ENCODE measurements at places on chromosomes 5 and 9.

- DNase-seq: no peak
Observed at GRCh38 chr5:127280491-127281220, 9.9 kb upstream of the MEGF10 start.

- DNase-seq: no peak
Observed at GRCh38 chr9:90092508-90092907, 487.7 kb downstream of the GADD45G start.

GRCh38 chr9:18543406-18544192 is 69.6 kb downstream of the ADAMTSL1 start:
- DNase-seq: peak; percentile 67

GRCh38 chr5:166341740-166342337 is 1949.6 kb upstream of the WWC1 start:
- no peak for DNase-seq

- DNase-seq: no peak
Observed at GRCh38 chr9:81313877-81314276, 375.5 kb downstream of the TLE1 start.

GRCh38 chr5:119789406-119790117 is 160.2 kb downstream of the FAM170A start:
- DNase-seq: no peak

GRCh38 chr5:139167533-139167932 is 30.6 kb downstream of the SIL1 start:
- DNase-seq: no peak

DNA sequence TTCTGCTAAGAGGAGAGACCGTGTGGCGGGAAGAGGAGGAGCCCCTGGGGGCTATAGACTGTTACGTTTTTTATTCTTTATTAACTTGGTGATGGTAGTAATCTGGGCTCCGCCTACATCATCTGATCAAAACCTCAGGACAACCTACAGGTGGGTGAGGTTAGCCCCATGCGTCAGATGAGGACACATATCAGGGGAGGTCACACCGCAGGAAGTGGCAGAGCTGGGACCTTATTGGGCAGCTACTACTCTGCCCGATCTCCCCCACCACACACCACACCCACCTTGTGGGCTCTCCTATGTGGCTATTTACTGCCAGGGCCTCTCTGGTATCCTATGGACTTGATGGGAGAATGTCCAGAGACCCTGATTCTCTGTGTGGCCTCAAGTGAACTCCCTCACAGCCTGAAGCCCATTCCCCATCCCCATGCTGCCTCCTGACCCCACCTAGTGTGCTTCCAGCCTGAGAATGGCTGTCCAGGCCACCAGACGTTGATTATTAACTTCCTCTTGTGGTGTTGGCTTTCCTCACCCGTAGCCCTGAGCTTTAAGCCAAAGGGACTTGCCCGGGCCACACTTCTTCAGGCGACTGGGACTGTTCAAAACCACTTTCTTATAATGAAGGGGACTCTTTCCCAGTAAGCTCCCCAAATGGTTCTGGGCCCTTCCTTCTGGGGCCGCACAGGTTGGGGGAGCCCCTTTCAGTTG is 8.2 kb downstream of the UNC5A start:
- DNase-seq: no peak

DNA sequence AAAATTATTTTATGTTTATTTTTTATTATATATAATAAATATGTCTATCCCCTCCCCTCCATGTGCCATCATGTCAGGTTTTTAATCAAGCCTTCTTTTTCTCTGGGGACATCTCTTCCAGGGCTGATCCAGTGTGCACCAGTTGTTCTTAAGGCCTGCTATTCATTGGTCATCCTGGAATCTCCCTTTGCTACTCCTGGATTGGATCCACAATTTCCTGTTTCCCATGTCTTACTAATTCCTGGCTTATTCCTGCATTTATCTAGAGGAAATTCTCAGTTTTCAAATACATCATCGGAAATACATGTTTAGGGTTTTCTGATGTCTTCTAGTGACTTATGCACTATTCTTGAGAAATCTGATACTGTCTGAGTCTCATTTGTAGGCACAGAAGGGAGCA is 56.8 kb downstream of the ANGPTL2 start:
- no peak for DNase-seq

- DNase-seq: no peak
Observed at GRCh38 chr9:15160673-15161072, 146.3 kb downstream of the TTC39B start.

DNA sequence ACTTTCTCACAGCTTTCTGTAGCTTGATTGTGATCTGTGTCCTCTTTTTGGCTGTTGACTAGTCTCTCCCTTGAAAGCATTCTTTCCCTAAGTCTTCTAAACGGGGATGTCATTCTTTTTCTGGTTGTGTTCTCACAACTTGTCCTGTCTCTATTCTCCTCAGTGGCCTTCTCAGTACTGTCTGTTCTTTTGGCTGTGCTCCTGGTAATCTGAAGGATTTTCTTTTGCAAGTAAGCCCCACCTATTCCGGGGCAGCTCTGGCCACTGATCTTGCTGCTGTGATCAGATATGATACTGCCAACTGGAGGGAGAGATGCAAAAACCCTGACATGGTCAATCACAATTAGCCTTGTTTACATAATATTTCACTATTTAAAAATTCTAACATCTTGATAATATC is 172.2 kb downstream of the CDC42SE2 start:
- no peak for DNase-seq

DNA sequence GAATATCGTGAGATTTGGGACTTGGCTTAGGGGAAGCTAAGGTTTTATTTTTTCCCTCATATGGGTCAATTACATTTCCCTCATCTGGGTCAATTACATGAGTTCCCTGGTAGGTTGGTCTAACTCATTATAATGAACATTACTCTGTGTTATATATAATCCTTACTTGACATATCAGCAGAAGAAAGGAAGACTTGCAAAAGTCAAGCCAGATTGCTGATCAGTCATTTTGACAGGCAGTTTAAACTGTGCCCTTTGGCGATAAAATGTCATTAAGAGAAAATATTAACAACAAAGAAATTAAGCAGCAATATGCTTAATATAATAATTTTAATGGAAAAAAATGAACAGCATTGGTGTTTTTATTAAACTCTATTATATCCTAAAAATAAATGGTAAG is 23.1 kb upstream of the TRPM3 start:
- DNase-seq: no peak

GRCh38 chr5:123089914-123090660 is 1.0 kb downstream of the PRDM6 start:
- DNase-seq: no peak

GRCh38 chr5:126793097-126793496 is 16.2 kb downstream of the LMNB1 start:
- DNase-seq: no peak

DNA sequence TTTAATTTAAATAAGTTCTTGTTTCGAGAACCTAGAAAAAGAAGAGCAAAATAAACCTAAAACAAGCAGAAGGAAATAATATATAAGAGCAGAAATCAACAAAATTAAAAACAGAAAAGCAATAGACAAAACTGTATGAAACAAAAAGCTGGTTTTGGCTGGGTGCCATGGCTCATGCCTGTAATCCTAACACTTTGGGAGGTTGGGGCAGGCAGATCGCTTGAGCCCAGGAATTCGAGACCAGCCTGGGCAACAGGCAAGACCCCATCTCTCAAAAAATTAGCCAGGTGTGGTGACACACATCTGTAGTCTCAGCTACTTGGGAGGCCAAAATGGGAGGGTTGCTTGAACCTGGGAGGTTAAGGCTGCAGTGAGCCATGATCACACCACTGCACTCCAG is 59.2 kb upstream of the OTP start:
- DNase-seq: no peak

- no peak for DNase-seq
Observed at GRCh38 chr9:100739666-100740065, 161.8 kb downstream of the CAVIN4 start.

DNA sequence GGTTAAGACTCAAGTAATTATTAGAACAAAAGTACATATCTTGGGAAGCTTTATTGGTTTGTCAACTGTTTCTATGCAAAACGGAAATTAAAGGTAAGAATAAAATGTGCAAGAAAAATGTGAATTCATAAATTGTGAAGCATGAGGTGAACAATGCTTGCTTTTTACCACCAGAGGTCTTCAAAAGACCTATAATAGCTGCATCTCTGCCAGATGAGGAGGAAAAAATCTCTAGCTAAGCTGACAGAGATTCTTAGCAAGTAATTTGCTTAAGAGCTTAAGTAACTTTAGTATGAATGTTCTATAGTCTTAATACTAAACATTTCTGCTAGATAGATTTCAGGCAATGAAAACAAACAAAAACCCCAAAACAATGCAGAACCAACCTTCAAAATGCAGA is 54.1 kb downstream of the MRPS30 start:
- DNase-seq: no peak

DNA sequence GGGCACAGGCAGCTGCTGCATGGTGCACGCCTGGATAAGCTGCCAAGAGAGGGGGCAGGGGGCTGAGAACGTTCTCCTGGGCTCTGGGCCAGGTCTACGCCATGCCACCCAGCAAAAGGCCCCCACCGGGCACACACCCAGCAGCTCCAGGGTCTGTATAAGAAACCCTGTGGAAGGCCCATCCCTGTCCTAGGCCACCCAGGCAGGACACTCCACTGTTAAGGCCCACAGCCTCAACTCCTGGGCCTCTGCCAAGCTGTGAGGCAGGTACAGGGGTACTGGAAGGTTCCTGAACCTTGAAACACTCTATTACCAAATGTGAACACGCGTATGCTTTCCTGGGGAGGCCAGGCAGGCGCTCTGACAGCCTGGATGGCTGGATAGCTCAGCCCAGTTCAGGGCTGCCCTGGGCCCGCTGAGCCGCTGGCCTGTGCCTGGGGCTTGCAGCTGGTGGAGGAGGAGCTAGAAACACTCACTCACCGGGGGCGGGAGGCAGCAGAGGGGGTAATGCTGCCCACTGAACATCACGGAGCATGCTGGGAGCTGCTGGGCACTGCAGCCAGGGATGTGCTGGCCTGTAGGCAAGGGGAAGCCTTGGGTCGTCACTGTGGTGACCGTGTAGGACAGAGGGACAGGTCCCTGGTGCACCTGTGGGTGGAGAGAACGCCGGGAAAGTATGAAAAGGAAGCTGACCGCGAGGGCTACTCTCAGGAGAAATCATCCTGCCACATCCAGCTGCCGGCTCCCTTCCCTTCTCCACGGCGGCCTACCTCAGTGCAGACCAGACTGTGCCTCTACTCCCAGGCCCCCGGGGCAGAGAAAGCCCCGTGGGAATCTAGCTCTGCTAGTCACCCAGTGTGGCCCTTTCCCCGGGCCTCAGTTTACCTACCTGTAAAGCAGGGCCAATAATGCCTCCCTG is 6.0 kb downstream of the RNF44 start:
- no peak for DNase-seq

DNA sequence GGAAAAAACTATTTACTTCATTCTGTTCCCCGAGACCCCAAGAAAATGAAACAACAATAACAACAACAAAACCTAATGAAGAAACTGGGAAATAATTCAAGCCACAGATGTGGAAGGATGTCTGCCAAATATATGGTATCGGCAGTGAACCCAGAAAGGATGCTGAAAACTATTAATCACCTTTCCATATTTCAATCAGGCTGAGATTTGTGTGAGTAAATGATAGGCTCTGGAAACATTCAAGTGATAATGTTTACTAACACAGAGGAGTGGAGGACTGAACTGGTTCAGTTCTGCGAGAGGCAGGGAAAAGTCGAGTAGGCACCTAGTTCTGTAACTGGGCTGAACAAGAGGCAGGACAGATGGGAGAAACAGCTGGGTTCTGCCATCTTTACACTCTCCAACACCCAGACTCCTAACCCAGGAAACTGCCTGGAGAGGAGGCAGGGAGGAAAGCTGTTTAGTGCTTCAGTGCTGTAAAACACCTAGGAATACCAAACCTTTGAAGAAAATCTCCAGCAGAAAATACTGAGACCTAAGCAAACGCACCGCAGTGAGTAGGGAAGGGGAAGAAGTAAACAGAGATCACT is 96.8 kb upstream of the GNA14 start:
- no peak for DNase-seq

DNA sequence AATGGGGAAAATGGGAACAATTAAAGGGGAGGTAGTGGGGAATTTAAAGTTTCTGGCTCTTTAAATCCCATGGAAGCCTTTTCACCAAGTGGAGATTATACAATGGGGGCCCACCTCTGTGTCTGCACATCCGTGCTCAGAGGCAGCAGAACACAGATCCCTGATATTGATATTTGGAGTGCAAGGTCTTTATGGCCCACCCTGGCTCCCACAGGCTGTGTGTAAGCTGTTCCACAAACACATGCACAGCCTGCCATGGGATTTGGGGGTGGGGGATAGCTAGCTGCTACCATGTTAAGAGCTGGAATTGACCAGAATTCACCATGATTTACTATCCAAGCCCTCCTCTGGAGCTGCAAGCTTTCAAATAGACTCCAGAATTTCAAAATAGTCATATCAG is 55.9 kb downstream of the RASGEF1C start:
- no peak for DNase-seq

- DNase-seq: no peak
Observed at GRCh38 chr5:10775646-10776045, 14.6 kb upstream of the DAP start.

DNA sequence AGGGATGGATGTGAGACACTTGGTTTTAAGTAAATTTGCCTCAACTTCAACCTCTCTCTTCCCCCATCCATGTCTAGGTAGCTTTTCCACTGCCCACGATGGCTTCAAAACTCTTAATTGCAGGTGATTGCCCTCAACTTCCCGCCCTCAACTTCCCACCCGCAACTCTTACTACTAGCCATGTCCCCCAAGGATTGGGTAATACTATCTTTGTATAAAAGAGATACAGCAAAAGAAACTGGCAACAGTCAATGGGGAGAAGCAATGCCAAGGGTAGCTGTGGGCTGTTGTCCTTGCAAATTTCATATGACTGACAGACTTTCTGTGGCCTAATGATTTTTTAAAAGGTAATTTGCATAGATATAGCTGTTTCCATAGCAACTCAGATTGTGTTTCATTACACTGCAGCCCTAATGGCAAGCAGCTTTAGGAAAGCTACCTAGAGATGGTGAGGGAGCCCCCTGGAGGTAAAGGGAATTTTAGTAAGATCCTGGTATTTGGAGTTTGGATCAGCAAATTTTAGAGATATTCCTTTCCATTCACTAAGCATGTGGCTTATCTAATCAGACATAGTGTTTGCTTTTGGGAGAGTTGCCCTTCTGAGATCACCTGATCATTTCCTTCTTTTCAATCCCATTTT is 421.5 kb upstream of the DAP start:
- no peak for DNase-seq

DNA sequence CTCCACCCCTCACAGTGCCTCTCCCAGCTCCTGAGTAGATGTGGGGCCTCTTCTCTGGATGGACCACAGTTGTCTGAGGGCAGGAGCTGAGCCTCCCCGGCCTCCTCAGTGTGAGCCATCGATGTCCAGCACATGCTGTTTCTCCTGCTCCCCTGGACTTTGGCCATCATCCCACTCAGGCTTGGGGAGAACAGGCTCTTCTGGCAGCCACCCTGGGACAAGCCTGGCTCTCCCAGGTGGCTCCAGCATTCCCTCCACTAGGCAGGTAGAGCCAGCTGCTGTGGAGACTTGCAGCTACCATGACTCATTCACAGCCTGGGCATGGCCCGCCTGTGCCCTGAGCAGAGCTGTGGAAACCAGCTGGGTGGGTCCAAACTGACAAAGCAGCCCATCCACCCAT is 77.0 kb downstream of the CSNK1A1 start:
- no peak for DNase-seq
